NCI-H1417 (cell line): ENCODE measurements at places on chromosomes 1 and 21.
A peak's percentile ranks its signal among the peaks of the same experiment; 100 is the strongest.

DNA sequence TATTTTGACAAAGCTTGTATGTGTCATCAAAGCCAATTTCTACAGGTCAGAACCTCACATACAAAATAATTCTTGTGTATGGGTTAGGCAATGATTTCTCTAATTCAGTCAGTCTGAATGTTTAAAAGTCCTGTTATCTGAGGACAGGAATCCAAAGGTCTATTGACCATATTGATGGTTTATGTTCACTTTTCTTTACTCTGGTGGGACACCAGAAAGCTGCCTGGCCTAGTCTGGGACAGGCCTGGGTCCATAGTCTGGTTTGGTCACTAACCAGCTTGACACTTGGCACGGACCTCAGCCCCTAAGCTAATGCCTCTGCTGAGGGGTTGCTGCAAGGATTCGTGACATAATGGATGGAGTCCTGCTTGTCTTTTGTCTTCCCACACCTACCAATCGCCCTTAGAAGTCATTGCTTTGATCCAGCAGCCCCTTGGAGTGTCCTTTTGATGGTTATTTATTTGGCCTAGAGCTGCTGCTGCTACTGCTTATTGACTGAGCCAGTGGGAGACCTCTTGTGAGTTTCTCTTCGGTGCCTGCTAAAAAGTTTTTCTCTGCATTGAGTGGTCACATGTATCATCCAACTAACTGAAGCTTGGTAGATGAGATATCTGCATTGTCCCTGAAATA, 15.7 kb downstream of the IFNAR2 start:
- DNase-seq, result no peak

- DNase-seq, result no peak
These were observed 7.0 kb downstream of the TRIM33 start for GRCh38 chr1:114503916-114504422.

DNA sequence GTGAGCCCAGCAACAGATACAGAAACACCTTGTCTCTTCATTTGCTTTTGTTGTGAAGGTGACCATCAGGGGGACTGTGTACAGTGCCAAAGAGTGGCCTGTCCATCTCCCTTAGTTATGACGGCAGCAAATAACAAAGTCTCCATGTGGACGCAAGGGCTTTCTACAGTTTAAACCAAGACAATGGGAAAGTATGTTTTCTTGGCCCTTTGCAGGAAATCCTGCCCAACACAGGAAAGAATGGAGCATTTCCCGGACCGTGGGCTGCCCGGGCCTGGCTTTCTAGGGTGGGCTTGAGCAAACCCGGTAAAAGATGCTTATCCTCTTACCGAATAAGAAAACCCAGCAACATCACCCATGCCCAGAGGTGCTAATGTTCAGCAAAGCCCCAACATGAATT, 87.3 kb downstream of the ZBTB18 start:
- no peak for DNase-seq

- peak; percentile 95 for DNase-seq
These were observed at the start of gene VANGL2 for GRCh38 chr1:160400223-160400645. Gene VANGL2, plus strand, starts transcription at chr1:160400564. Its CDS starts 15,274 bp downstream, at chr1:160415838.

DNA sequence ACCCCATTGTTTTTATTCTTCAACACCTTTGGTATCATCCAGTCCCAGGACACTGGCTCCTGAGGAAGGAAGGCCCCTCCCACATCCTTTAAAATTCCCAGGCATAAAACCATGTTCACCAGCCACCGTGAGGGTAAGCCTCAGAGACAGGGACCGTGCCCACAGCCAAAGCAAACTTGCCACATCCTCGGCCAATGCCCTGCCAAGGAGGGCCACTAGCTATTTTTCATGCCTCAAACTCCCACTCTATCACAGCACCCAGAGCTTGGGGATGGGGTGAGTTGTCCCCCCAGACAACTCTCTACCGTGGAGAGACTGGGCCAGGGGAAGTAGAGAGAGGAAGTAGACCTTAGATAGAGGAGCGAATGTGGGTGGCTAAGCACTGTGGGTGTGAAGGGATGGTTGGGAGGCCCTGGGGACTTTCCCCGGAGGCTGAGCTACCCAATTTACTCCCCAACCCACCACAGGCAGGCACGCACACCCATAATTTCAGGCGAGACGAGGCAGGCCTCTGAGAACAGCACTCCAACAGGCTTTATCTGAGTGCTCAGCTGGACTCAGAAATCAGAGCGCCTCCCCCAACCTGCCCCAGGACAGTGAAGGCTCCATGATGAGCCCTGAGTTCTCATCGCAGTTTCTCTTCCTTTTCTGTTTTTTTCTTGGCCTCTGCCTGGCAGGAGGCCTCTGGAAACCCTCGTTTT, 15.9 kb upstream of the BTG2 start:
- DNase-seq, result no peak

GRCh38 chr1:6984986-6985385, 199.7 kb downstream of the CAMTA1 start:
- DNase-seq, result no peak

- no peak for DNase-seq
These were observed 1.5 kb downstream of the SLC66A1 start for GRCh38 chr1:19313636-19313959.

GRCh38 chr1:66140072-66140471, 347.4 kb downstream of the PDE4B start:
- peak; percentile 7 for DNase-seq

- no peak for DNase-seq
These were observed 462.3 kb downstream of the OMA1 start for GRCh38 chr1:58084266-58084665.

DNA sequence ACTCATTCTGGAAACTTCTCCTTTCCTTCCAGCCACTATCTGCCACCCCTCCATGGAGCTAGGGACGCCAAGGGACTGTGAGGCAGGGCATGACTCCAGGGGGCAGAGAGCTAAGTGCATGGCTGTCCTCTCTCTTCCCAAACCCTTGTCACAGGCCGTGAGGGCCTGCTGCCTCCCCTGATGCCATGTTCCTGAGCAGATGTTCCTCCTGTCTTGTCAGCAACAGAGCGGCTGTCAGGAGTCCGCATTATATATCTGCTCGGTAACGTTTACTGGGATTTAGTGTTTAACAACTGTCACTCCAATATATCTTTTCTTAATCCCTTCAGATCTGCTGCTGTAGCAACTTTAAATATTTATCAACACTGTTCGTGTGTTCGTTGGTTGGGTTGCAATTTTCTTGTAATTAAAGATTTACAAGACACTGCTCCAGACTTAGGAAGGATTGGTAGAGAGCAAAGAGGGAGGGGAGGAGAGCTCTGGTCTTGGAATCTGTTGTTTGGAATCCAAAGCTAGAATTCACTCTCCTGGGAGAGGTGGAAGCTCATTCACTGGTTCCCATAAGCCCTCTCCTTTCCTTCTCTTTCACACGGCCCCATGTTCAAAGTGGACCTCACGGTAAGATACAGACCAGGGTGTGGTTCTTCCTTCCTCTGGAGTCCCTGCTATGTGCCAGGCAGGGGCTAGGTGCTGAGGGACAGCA, 76.2 kb downstream of the MDM4 start:
- no peak for DNase-seq

GRCh38 chr21:41611966-41612606, 104.1 kb upstream of the TMPRSS2 start:
- DNase-seq, result peak; percentile 79

DNA sequence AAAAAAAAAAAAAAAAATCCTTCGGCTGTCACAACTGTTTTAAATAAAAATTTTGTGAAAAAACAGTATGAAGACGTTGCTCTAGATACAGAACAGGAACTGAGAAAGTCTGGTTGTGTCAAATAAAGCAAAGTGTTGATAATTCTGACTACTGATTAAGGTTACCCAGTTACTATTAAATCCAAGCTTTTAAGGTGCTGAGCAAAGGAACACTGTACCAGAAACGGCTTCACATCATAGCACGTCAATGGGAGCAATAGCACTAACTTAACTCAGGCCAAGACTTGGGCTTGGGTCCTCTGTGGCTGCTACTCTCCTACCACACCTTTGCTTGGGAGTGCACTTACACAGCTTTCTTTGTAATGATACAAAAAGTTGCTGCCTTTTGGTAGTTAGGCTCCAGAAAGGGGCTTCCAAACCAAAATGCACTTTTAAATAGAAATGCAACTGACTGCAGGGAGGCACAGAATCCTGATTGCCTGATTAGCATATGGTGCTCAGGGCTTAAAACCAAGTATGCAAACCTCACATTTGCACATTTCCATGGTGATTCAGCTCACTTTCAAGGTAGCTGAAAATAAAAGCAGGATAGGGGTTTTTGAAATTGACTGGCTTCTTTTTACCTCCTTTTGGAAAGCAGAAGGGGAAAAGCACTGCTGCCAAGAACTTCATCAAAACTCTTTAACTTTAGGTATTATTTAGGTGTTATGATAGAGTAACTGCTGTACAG, 6.3 kb downstream of the MCL1 start:
- no peak for DNase-seq

- no peak for DNase-seq
These were observed 33.3 kb downstream of the MAEL start for GRCh38 chr1:167022384-167022783.

DNA sequence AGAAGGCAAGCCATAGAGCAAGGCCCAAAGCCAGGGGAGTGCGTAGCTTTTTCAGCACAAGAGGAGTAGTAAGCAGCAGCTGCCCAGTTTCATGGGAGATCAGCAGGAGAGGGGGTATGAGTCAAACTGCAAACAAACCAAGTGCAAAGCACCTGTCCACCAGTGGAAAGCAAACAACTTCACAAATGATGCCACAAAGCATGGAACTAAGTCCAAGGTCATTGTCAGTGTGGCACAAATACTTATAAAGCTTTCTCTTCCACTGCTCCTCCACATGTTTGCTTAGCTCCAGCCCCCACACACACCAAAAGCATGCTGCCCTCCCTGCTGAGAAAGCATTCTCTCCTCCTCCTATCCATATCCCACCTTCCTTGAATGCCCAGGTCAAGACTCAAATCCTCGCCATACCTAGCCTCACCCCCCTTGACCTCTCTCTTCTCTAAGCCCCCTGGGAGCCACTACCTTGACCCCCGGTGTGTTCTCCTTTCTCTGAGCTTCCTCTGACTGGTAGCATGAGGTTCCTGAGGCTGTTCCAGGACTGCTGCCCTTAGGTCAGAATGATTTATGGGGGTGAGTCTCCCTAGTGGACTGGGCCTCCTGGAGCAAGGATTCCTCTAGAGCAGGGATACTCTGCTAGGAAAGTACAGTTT, 70.4 kb downstream of the DMAP1 start:
- peak; percentile 71 for DNase-seq

DNA sequence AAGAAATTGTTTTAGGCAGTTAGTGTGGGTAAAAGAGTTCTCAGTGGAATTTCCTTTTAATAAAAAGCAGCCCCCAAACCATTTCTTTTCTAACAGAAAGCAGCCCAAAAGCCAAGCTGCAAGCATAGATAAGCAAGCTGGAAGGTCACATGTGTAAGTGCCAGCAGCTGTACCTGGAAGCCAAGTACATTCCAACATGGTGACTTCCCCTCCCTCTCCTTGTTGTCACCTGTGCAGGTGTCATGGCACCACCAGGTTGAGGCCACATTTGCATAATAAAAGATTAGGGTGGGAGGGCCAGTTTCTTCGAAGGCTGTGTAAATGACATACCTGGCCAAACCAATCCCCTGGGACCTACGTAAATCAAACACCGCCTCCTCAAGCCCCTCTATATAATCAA, 240.3 kb upstream of the RAB4A start:
- DNase-seq, result no peak

DNA sequence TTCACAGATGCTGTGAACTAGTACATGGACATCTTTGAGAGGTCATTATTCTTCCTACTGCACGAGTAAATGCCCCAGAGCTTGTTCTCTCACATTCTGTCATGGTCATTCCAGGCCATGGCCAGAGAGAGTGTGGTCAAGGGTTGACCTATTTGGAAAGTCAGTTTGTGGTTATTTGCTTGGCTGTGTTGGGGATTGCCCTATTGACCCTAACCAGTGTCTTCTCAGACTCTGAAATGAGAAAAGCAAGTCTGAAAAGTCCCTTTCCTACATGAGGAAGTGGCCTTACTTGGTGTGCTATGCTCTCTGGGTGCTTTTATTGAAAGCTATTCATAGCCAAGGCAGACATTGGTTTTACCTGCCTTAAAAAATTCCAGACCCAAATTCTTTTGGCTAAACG, 26.6 kb downstream of the CLIC6 start:
- no peak for DNase-seq

DNA sequence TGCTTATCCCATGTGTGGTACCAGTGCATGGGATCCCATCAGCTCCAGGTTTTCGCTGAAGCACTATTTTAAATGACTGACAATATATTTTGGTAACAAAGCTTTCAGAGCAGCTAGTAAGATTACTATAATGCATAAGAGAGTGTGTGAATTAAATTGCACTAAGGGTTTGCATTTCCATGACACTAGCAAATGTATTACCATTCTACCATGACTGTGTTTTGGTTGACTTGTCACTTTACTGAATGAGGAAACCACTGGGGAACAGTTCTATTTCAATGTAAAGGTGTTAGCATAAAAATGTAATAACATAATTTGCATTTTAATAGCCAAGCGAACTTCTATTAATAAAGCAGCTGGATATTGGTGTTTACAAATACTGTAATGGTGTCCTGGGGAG, 31.7 kb upstream of the ERO1B start:
- no peak for DNase-seq

DNA sequence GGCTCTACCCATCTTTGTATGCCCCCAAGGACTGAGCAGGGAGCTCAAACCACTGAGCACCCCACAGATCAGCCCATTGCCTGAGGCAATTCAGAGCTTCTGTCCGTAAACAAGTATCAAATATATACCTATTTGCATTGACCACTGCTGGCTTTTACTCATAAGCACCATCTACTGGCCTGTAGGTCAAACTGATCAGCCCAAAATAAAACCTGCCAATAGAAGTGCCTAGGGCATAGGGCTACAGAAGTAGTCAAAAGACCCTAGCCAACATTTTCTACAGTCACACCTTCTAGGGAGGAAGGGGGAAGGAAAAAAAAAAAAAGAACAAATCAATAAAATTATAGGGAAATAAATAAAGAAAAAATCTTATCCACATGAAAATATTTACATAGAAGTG, 5.3 kb upstream of the LCE3D start:
- no peak for DNase-seq

- DNase-seq, result peak; percentile 60
These were observed 928 bp downstream of the TLCD4 start for GRCh38 chr1:95118067-95118499.

GRCh38 chr1:26293911-26294463, 12.4 kb downstream of the UBXN11 start:
- DNase-seq, result no peak

GRCh38 chr1:215219372-215219771, 136.8 kb downstream of the KCNK2 start:
- no peak for DNase-seq

DNA sequence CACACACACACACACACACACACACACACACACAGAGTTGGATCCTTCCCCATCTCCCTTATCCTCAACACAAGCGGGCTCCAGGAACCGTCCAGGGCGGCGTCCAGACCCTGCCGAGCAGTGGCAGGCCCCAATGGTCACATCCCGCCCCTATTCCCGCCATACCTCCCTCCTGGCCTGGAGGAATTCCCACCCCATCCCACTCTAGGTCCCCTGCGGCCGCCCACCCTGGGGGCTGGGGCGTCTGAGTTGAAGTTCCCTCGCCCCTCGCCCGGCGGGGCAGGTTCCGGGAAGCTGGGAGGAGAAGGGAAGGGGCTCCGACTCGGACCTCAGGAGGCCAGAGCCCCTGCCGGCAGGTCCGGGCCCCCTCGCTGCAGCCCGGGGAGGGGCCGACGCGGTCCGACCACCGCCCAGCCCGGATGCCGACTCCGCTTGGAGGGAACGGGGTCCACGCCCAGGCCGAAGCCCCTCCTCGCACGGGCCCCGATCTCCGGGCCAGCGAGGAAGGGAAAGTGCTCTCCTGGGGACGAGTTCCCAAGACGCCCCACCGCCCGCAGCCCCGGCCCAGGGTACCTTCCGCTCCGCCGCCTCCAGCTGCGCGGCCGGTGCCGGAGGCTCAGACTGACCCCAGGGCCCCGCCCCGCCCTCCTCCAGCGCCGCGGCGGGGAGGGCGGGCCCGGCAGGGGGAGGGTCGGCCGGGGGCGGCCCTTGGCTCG, at the start of gene RHOC:
Gene RHOC, minus strand, starts transcription at position 623 of the 716 bp plus-strand sequence. CDS start 3,328 bp downstream, outside the sequence.
- DNase-seq, result no peak
